ENCODE measurements at places on chromosomes 3 and 15. TPM values are rescaled to one million over a fixed set of nuclear protein-coding genes. Genes with fewer than 3 reads are reported as not detected.

- no peak for DNase-seq
These were observed 215.2 kb upstream of the MME start for GRCh38 chr3:154864947-154865346.

DNA sequence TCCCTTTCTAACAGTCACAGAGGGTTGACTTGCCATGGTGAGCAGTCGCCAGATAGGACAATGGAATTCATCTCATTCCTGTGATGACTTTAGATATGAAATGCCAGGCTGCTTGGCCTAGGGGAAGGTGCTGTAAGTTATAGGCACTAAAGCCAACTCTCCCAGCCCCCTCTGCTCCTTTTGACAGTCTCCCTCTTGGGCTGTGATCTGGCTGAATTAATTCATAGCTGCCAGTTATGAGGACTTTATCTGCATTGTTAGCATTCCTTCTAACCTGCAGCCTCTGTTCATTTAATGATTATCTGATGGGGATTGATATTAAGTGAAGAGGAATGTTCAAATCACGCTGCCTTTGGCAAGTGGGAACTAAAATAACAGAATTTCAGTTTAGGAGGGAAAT, 427.1 kb upstream of the RASGRP1 start:
- DNase-seq = no peak

- DNase-seq = no peak
These were observed 16.0 kb upstream of the MYO1E start for GRCh38 chr15:59388670-59389069.

IL5RA gene
- 0.63 TPM for polyA plus RNA-seq

GOLGA8Q gene
- 0.70 TPM for polyA plus RNA-seq

DNA sequence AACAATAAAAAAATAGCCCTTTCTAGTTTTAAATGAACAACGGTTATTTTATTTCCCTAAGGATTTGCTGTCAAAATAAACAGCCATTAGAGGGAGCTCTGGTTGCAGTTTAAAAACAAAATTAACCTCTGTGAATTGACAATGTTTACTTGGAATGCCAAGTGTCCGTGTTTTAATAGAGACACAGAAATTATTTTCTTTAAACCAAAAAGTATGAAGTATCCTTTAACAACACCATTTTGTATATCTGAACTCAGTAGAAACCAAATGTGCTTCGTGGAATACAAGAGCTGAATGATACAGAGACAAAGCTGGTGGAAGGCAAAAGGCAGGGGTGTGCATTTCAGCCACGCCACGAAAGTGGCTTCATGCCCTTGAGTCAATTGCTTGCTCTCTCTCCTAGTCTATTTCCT, 74.4 kb downstream of the MOBP start:
- no peak for DNase-seq

DNA sequence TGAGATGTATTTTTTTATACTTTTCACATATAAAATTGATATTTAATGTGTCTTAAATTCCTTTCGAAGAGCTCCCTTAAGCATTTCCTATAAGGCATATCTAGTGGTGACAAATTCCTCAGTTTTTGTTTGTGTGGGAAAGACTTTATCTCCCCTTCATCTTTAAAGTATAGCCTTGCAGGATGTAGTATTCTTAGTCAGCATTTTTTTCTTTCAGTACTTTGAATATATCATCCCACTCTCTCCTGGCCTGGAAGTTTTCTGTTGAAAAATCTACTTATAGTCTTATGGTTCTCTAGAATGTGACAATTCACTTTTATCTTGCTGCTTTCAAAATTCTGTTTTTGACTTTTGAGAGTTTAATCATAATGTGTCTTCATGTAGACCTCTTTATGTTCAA, 95.2 kb downstream of the EDEM1 start:
- no peak for DNase-seq

- no peak for DNase-seq
These were observed 37.2 kb downstream of the UBE2E2 start for GRCh38 chr3:23240171-23240785.

- DNase-seq = no peak
These were observed 160.3 kb downstream of the SMAD6 start for GRCh38 chr15:66862111-66862939.

GRCh38 chr3:15331606-15332404, 581 bp downstream of the SH3BP5 start:
- peak; percentile 68 for DNase-seq

- peak; percentile 71 for DNase-seq
These were observed at the start of gene ZBTB47 for GRCh38 chr3:42653560-42654330. Gene ZBTB47, plus strand, starts transcription at chr3:42653697. Its CDS starts 4,659 bp downstream, at chr3:42658356.

- DNase-seq = peak; percentile 37
These were observed 133.7 kb upstream of the UBE2E1 start for GRCh38 chr3:23671851-23672589.

GRCh38 chr3:20095470-20095869, 55.2 kb downstream of the KAT2B start:
- no peak for DNase-seq

All from ovary (tissue), 10 donors.